CD4-positive, alpha-beta memory T cell (primary cell): ENCODE measurements at places on chromosomes 7 and 10. TPM values are rescaled to one million over a fixed set of nuclear protein-coding genes. Genes with fewer than 3 reads are reported as not detected.

- H3K27ac ChIP-seq = no peak overlapping the region
- no peaks in the 10 kb centered on the region for H3K27me3 ChIP-seq
- H3K4me3 ChIP-seq = no peak overlapping the region
- H3K36me3 ChIP-seq = no peaks in the 10 kb centered on the region
- no peak for DNase-seq
Observed at GRCh38 chr7:31100445-31100844, 48.3 kb downstream of the ADCYAP1R1 start.

DNA sequence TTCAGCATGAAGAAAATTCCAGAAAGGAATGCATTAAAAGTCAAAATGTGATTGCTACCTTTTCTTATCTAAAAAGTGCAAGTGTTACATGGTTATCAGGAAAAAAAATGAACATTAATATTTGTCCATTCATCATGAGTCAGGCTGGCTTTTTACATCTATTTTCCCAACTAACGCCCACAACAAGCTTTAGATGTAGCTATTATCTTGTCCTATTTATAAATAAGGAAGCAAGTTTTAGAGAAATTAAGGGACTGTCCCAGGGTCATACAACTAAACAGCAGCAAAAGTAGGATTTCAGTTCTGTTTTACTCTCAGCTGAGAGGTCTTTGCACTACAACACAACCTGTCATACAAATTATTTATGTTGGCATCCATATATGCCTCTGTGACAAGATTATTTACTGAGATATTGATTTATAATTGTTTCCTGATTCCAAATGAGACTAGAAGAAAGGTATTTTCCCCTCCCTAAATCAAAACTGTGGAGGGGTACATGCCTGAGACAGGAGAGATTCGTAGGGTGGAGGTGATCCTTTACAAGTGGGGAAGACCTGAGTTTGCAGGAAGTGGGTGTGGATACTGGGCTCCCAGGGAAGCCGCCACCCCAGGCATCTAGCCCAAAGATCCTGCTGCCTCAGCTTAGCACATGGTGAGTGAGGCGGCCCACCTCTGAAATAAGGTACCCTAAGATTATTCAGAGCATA, 57.2 kb upstream of the ARID5B start:
- H3K27me3 ChIP-seq = no peaks in the 10 kb centered on the region
- no peaks in the 10 kb centered on the region for H3K4me1 ChIP-seq
- no peak for DNase-seq
- no peak overlapping the region for H3K27ac ChIP-seq

GRCh38 chr7:32092346-32092745, 22.1 kb upstream of the PDE1C start:
- H3K4me3 ChIP-seq = no peak overlapping the region
- no peak overlapping the region for H3K27ac ChIP-seq
- H3K27me3 ChIP-seq = no peaks in the 10 kb centered on the region
- no peak for DNase-seq

GRCh38 chr10:59366290-59366689, 3.9 kb upstream of the FAM13C start:
- H3K27ac ChIP-seq = no peak overlapping the region
- no peaks in the 10 kb centered on the region for H3K4me1 ChIP-seq
- no peak overlapping the region for H3K4me3 ChIP-seq
- no peaks in the 10 kb centered on the region for H3K36me3 ChIP-seq
- no peak for DNase-seq
- no peaks in the 10 kb centered on the region for H3K27me3 ChIP-seq

DNA sequence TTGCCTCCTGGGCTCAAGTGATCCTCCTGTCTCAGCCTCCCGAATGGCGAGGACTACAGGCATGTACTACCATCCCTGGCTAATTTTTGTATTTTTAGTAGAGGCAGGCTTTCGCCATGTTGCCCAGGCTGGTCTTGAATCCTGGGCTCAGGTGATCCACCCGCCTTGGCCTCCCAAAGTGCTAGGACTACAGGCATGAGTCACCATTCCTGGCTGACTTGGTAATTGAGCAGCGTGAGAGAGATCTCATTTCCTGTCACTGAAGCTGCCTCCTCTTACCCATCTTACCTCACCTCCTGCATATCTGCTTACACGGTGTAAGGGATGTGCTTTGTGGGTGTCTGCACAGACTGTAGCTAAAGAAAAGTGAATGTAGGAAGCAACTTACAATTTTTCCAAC, 9.7 kb downstream of the IFIT3 start:
- peak; percentile 24 for DNase-seq
- peaks cover 45% of the 10 kb centered on the region for H3K4me1 ChIP-seq
- no peak overlapping the region for H3K4me3 ChIP-seq

- H3K4me3 ChIP-seq = no peak overlapping the region
- peak overlapping the region; percentile 31 for H3K27ac ChIP-seq
- no peak for DNase-seq
- no peaks in the 10 kb centered on the region for H3K36me3 ChIP-seq
Observed at GRCh38 chr10:93503075-93503474, 6.7 kb downstream of the CEP55 start.

- H3K27me3 ChIP-seq = no peaks in the 10 kb centered on the region
- no peak overlapping the region for H3K27ac ChIP-seq
Observed at GRCh38 chr10:11521860-11522259, 89.6 kb downstream of the USP6NL start.

DNA sequence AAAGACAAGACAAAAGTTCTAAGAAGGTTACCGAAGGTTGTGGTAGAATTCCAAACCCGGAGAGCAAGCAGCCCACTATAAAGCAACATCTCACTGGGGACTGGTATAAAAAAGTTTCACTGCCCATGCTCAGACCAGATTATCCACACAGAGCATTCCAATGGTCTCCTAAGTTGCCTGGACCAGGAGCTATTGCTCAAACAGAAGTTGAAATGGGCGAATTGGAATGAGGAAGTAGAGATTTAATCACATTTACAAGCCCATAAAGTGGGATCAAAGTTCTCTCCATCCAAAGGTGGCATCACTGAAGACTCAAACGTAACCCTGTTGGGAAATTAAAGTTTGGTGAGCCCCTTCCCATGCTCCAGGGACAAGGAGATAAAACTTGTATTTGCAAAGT, 19.8 kb downstream of the OR2F1 start:
- no peaks in the 10 kb centered on the region for H3K27me3 ChIP-seq
- H3K4me1 ChIP-seq = no peaks in the 10 kb centered on the region
- no peaks in the 10 kb centered on the region for H3K36me3 ChIP-seq
- no peak for DNase-seq

DNA sequence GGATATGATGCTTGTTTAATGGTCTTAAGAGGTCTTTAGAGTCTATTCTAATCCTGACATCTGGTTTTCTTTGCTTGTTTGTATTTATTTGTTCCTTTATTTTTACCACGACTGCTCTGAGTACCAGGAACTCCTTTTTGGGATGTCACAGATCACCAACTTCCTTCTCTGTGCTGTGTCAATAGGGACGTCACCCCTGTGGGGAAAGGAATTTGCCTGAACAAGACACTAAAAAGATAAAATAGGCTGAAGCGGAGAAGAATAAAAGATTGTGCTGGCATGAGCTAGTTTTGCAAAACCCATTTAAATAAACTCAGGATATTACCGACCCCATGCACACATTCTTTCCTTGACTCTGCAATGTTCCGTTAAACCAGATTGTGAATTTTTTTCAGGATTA, 27.7 kb downstream of the MGMT start:
- no peak overlapping the region for H3K27ac ChIP-seq
- no peak overlapping the region for H3K4me3 ChIP-seq
- no peak for DNase-seq
- H3K36me3 ChIP-seq = no peaks in the 10 kb centered on the region
- H3K27me3 ChIP-seq = no peaks in the 10 kb centered on the region

DNA sequence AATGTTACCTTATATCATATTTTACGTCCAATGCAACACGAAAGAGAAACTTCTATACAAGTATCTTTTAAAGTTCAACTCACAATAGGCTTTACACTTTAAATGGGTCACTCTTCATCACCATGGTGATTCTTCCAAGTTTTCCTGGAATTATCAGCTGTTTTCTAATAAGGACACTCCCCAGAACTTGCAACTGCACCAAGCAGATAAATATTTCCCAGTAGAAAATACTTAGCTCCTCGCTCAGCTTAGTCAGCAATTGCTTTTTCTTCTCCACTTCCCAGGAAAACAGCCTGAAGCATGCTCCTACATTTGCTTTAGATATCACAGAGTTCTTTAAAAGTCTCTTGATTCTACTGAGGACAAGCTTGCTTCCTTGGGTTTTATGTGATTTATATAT, 25.7 kb upstream of the ADD3 start:
- no peaks in the 10 kb centered on the region for H3K36me3 ChIP-seq
- no peaks in the 10 kb centered on the region for H3K4me1 ChIP-seq
- H3K27me3 ChIP-seq = no peaks in the 10 kb centered on the region
- DNase-seq = no peak

DNA sequence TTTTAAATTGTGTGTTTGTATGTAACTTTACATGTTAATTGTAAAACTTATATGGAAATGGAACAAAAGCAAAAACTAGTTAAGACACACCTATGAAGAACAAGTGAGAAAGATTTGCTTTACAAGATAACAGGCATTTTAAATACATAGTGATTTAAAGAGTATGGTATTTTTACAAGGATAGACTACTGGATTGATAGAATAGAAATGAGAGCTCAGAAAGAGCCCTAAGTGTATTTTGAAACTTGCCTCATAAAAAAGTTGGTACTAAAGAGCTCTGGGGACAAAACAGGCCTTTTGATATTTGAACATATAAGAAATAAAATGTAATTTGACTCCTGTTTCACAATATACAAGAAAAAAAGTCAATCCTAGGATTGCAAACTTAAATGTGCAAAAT, 928.4 kb downstream of the REEP3 start:
- no peaks in the 10 kb centered on the region for H3K36me3 ChIP-seq
- DNase-seq = no peak
- no peak overlapping the region for H3K4me3 ChIP-seq

Gene RASA4B
- 15.8 TPM for total RNA-seq

Gene ADK
- total RNA-seq = 33.7 TPM

Gene CPA2
- total RNA-seq = not detected

Gene CYP2W1
- not detected for total RNA-seq

Gene NCF1
- total RNA-seq = 5.0 TPM

Gene ATRNL1
- total RNA-seq = not detected
